ENCODE measurements at places on chromosomes 13 and 19.

GRCh38 chr19:42003506-42004294, 9.7 kb upstream of the ATP1A3 start:
- DNase-seq = peak; percentile 59

DNA sequence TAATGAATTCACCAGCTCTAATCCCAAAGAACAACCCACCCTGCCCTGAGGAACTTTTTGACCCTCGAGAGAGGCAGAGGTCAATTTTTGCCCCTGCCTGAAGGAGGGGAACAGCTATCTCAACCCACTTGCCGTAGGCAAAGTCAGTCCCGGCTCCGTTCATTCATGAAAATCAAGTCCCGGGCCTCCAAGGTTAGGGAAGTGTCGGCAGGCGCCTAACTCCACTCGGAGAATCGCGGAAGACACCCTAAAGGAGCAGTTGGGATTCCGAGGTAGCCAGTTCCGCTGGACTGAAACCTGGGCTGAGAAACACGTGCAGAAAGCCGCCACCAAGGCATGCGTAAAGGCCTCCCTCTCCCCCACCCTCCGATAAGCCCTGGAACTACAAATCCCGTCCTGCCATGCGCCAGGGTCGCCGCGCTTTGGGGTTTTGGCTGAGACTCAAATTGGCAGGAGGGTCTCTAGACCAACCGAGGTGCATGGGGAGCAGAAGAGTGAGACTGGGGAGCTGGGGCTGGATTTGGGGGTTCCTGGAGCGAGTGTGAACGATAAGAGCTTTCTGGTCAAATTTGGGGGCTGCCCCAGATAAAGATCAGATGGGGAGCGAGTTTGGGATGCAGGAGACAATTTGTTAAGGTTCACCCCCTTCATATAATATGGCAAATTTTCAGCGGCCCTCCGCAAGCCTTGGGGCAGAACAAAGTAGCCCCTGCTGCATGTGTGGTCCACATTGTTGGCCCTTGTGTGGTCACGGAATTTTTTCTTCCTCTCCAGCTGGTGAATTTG, at the start of gene TNPO2:
Gene TNPO2 (minus strand): TSS at position 292 of the 786 bp plus-strand sequence. CDS start 2,955 bp downstream, outside the sequence.
- DNase-seq = no peak

DNA sequence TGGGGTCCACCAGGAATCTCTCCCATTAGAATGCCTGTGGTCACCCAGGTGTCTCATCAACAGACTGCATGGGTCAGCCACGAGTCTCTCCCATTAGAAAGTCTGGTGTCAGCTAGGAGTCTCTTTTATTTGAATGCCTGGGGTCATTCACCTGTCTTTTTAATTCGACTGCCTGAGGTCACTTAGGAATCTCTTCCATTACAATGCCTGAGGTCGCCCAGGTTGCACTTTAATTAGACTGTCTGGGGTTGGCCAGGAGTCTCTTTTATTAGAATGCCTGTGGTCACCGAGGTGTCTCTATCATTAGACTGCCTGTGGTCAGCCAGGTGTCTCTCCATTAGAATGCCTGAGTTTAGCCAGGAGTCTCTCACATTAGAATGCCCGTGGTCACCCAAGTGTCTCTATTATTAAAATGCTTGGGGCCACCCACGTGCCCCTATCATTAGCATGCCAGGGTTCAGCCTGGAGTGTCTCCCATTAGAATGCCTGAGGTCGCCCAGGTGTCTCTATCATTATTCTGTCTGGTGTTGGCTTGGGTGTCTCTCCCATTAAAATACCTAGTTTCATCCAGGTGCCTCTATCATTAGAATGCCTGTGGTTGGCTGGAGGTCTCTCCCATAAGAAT, 1474.3 kb downstream of the UQCRFS1 start:
- DNase-seq = peak; percentile 24

DNA sequence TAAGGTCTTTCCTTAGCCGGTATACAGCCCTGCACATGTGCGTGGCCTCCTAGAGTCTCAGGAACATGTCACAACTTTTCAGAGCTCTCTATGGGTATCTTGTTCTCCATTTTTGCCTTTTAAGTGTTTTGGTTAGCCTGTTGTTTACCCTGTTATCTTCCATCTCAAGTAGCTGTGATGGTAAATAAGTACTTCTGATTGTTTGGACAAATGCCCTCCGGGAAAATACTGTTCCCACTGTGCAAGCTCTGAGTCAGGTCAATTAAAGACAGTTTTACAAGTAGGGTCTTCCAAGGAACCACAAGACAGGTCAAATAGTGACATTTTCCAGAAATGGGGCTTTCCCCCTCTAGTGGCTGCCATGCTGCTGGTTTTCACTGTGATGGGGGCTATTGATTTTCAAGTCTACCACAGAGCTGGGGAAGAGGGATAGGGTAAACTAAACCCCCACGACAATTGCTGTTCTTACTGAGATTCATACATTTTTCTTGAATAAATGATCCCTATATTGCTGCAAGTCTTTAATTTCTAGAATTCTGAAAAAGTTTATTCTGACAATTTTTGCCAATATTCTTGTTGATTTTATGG, 109.5 kb downstream of the TM9SF2 start:
- no peak for DNase-seq

DNA sequence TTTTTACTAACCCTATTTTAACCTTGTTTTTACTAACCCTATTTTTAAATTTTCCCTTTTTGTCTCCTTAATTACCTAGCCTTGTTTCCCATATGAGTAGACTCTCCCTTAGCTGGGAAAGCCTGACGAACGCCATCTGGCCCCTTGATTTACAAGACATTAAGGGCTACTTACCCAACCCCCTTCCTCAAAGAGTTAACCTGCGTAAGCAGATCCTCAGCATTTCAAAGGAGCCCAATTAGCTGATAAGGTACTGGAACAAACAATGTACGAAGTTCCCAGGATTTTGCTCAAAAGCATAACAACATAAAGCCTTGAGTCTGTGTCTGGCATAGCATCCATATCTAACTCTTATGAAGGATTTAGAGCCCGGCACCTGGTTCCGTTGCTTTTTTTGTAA, 4.7 kb upstream of the MVB12A start:
- no peak for DNase-seq

DNA sequence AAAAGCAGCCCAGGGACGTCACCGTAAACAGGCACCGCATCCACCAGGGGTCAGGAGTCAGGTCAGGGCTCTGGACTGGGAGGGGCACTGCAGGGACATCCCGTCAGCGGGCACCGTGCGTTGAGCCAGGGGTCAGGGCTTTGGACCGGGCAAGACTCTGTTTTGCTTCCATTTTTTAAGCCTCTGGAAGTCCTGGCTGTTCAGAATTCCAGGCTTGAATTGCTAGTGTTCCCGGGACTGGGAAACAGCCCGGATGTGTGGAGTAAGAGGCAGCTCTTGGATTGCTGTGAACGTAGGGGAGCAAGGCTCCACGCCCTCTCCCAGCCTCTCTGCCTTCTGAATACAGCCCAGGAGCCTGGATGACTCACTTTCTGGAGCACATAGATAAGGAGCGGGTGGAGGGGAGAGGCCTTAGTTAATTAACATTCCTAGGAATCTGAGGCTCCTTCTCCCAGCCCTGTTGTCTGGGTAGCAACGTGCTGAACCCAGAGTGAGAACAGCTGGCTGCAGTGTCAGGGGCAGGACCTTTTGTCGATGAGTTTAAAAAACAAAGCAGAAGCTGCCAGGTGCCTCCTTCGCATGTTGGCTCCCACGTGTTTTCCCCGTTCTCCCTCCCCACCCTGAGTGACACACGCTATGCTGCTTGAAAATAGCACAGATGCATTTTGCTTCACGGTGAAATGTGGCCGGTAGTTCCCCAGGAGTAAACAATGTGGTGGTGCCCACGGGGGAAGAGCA, 21.9 kb downstream of the ATP11A start:
- DNase-seq = peak; percentile 92

DNA sequence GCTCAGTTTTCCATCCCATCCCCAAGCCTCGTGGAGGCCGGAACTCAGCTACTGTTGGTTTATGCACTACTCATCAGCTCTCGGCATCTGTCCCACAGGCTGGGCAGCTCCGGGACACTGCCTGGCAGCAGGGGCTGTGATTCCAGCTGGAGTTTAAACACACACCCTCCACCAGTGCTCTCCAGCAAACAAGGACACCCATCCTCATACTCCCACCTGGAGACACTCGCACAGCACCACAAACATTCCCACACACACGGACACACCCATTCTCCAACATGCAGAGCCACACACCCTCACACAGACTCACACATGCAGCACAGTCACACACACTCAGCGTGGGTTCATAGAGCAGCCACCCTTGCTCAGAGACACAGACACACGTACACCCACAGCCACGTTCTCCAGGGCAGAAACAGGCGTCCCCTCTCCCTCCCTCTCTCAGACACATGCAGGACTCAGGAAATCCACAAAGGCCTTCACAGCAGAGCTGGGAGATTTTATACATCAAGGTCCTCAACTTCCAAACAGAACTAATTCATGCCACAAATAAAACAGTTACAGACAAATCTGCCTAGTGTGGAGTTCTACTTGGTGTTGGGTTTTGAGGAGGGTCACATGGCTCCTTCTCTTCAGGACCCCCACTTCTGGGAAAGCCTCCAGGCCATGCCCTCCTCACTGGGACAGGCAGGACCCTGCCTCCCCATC, 785.4 kb downstream of the UQCRFS1 start:
- DNase-seq = no peak

DNA sequence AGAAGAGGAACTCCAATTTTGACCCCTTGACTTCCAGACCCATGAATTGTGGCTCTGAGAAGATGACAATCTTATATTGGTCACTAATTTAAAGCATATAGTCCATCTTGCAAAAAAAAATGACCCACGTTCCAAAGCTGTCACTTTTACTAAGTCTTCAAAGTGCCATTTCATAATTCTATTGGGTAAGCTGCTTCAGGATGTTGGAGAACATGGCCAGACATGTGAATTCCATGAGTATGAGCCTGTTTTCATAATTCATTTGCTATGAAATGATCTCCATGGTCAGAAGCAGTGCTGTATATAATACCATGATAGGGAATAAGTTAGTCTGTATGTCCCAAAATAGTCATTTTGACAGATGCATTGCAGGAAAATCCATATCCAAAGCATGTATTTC, 1787.3 kb downstream of the SLITRK5 start:
- DNase-seq = no peak

DNA sequence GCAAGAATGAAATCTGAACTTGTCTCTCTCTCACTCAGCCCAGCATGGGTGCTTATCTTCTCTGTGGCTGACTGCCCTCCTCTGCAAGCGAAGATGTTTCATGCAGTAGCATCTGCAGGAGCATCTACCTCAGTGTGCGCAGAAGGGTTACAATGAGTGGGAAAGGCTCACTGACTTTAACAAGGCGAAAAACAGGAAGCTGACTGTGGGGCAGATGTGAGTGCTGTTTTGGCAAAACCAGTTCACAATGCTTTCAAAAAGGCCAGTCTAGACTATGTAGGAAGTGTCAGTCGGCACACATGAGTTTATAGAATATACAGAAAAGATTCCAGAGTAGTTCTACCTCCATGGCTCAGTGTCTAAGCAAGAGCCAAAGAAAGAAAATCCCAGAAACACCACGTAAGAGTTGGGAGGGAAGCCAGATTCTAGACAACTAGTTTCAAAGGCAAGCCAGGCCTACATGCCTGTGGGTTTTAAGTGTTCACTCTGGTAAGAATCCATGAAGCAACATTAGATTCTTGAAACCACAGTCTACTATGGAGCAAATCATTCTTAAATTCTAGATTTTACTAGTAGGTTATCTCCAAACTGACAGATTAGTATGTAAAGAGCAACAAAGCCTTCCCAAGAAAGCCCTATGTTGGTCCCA, 124.5 kb downstream of the ABCC4 start:
- no peak for DNase-seq

GRCh38 chr19:18701250-18701608, 17.7 kb downstream of the CRTC1 start:
- no peak for DNase-seq

GRCh38 chr19:2703077-2703437, 563 bp upstream of the GNG7 start:
- no peak for DNase-seq

DNA sequence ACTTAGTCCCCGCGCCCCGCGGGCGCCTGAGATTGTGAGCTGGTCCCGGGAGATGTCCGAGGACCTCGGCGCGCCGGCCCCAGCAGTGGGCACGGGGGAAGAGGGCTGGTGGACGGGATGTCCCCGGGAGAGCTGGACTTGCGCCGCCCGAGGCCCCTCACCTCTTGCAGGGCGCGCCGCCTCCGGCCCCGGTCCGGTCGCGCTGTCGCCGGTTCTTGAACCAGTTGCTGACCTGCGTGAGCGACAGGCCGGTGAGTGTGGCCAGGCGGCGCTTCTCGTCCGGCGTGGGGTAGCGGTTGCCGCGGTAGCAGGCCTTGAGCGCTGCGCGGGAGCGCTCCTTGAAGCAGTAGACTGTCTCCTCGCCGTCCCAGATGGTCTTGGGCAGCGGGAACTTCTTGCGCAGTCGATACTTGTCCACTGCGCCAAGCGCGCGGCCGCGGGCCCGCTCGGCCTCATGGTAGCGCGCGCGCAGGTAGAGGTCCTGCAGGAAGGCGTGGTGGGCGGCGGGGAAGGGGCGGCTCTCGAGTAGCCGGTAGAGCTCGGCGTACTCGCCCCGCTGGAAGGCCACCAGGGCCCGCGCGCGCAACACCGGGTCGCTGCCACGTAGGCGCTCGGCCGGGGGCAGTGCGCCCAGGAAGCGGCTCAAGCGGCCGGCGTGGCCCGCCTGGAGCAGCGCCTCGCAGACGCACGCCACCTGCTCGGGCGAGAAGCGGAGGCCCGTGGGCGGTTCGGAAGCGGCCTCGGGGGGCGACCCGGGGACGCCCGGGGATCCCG, 984 bp downstream of the SIX5 start:
- no peak for DNase-seq

DNA sequence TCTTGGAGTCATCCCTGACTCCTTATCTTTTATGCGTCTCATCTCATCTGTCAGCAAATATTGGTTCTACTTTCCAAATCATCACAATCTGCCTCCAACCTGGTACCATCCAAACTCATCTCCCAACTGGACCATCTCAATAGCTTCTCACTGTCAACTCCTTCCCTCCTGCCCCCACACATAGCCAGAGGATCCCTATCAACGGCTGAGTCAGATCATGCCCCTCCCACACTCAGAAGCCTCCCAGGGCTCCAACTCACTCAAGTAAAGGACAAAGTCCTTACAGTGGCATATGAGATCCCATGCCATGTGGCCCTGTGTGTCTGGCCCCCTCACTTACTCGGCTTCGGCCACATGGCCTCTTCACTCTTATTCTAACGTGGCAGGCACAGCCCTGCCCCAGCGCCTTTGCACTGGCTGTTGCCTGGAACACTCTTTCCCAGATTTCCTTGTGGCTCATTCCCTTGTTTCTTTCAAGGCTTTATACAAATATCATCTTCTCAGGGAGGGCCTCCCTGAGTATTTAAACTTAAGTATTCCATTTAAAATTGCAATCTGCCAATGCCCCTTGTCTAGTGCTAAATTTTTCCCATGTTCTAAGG, 4.3 kb downstream of the SPRED3 start:
- no peak for DNase-seq

DNA sequence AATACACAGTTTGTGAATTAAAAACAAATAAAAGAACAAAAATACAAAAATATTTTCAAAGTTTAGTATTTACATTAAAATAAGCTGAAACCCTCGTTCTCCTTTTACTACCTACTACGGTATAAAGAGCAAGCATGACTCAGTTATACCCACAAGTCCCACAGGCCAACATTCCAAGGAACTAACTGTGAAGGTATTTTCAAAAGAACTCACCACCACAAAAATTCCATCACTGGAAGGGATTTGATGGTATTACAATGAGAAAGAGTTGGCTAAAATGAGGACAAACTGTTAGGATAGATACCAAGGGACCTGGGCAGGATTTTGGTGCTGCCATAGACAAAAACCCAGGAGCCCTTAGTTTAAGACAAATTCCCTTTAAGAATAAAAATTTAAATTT, 122.7 kb downstream of the TBC1D4 start:
- no peak for DNase-seq

- no peak for DNase-seq
These were observed 7.6 kb downstream of the SPC24 start for GRCh38 chr19:11148001-11148400.

- DNase-seq = no peak
These were observed 822 bp upstream of the PTPRS start for GRCh38 chr19:5341448-5341820.
